NCI-H510A (cell line): ENCODE measurements at places on chromosomes 7 and 10.

DNA sequence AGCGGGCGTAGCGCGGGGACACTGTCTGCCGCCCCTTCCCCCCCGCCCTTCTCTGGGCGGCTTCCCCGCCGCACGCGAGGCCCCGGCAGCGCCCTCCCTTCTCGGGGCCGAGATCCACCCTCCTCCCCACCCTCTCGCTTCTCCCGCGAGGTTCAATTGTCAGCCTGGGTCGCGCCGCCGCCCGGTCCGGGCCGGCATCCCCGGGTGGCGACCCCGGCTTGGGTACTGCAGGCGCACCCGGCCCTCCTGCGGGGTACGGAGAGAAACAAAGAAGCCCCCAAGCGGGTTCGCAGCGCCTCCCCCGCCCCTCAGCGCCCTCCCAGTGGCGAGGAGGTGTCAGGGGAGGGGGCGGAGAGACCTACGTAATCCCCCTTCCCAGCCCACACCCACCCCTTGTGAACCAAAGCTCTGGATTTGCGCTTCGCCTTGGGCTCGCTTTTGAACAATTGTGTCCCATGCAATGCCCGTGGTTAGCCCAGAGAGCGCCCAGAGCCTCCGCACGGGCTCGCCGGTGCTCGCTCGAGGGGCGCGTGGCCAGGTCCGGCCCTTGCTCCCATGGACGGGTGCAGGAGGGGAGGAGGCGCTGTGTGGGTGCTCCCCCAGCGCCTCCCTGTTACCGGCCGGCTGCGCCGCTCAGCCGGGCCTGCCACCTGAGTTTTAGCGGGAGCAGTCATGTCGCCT, 634 bp downstream of the HECW1 start:
- DNase-seq: no peak

GRCh38 chr10:61923210-61923949, 21.9 kb downstream of the ARID5B start:
- DNase-seq: no peak

GRCh38 chr10:114749510-114749909, 72.1 kb upstream of the FHIP2A start:
- no peak for DNase-seq

DNA sequence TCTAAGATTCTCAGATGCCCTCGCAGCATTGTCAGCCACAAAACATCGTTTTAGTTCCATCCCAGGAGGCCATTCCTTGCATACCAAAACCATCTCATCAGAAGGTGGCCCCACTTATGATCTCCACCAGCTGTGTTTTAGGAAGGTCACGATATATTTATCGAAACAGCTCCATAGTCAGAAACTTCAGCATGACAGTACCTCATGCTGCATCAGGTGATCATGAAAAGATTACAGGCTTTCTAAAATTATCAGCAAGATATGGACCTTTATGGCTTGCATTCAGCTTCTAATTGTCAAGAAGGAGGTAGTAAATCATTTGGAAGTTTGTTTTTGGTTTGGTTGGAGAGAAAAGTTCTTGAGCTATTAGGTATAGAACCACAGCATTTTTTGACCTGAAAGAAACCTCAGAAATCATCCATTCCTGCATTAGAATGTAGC, 20.0 kb downstream of the JAZF1 start:
- DNase-seq: no peak

- no peak for DNase-seq
Observed at GRCh38 chr10:75619635-75620034, 188.2 kb downstream of the LRMDA start.

DNA sequence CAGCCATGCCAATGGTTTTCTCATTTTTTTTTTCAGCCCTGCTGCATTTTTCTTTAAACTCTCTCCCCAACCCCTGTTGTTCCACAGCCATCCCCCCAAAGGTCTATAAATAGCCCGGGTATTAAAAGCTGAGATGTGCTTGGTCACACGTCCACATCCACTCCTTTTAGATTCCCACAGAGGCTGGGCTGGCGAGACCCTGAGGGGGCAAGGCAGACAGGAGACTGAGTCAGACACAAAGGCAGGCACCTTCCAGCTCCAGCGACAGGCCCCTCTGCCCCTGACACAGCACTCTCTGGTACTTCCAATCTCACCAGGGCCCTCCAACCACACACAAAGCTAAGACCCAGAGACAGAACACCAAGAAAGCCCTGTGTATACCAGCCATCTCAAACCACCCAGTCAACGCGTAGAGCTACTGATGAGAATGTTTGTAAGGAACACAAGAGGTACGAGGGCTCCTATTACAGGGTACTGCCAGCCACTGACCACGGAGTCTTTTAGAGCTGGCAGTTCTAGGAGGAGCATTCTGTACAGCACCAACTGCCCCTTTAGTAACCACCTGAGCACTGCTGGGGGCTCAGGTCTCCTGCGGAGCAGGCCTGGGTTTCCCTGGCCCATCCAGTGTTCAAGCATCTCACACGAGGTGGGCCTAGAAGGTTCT, 64.2 kb upstream of the DDC start:
- no peak for DNase-seq

GRCh38 chr7:24197852-24198251, 86.1 kb upstream of the NPY start:
- DNase-seq: no peak

- no peak for DNase-seq
Observed at GRCh38 chr10:79179164-79179956, 110.6 kb downstream of the ZMIZ1 start.

- no peak for DNase-seq
Observed at GRCh38 chr7:17654940-17655339, 285.4 kb downstream of the SNX13 start.

GRCh38 chr10:52956461-52956860, 183.9 kb upstream of the MBL2 start:
- no peak for DNase-seq

DNA sequence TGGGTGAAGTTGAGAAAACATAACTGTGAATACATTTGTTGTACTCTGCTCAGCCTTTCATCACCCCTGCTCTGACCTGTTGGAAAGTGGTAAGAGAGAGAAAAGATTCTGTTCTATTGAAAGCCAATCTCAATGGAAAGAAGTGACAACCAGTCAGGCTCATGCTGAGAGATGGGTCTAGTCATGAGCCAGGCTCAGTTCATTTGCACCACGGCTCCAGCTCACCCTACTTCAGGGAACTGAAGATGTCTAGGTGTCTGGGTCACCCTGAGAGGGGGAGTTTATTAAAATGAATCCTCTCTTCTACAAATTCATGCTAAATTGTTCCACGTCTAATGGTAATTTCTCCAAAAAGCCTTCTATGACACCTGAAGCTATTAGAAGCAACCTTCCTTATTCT, 12.1 kb upstream of the FAS start:
- no peak for DNase-seq

DNA sequence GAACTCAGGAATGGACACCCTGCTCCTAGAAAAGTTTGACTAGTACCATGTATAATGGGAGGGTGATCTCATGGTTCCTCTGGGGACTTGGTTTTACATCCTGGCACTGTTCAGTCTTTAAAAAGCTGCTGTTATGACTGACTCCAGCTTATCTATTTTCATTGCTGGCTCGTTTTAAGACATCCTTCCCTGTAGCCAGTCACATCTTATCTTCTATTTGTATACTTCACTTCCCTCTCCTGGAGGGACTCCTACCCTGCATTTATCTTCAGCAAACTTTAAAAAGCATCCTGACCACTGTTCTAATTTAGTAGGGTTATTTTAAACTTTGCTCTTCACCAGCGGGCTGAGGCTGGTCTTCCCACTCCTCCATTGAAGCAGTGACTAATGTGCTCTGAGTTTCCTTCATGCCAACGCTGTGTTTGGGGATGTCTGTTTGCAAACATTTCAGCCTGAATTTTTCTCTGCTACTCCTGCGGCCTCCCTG, 72.9 kb upstream of the ARMC3 start:
- no peak for DNase-seq

DNA sequence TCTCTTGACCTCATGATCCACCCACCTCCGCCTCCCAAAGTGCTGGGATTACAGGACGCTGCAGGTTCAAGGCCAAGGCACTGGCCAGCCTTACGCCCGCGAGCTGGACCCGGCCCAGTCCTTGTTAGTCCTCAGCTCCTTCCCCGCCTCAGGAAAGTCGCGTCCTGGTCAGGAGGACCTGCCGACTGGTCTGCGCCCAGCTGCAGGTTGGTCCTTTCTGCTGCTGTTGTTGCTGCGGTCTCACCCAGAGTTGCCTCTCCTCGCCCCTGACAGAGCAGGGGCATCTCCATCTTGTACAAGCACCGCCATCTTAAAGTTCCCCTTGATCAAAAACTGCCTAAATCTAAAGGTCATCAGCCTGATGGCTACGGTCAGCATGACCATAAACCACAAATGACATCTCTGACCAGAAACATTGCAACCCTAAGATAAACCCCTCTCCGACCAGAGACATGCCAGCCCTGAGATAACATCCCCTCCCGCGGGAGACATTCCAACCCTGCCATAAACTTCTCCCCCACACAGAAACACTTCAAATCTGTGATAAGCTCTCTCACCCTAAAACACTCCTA, 13.9 kb upstream of the BMS1 start:
- DNase-seq: no peak

DNA sequence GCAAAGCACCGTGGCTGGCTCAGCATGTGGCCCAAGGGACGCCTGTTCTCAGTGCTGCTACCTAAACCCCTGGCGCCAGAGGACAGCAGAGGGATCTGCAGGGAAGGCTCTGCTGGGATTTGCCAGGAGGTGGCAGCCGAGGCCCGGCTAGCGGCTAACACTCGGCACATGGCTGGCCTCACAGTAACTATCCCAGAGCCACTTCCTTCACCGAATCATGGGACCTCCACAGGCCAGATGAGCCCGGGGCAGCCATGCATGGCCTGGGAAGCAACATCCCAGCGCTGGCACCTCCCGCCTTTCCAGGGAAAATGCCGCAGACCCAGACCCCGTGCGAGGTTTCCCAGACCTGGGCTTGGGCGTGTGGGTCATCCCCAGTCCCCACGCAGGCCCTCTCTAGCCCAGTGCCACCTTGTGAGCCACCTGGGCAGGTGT, 36.4 kb downstream of the DPYSL4 start:
- DNase-seq: no peak

DNA sequence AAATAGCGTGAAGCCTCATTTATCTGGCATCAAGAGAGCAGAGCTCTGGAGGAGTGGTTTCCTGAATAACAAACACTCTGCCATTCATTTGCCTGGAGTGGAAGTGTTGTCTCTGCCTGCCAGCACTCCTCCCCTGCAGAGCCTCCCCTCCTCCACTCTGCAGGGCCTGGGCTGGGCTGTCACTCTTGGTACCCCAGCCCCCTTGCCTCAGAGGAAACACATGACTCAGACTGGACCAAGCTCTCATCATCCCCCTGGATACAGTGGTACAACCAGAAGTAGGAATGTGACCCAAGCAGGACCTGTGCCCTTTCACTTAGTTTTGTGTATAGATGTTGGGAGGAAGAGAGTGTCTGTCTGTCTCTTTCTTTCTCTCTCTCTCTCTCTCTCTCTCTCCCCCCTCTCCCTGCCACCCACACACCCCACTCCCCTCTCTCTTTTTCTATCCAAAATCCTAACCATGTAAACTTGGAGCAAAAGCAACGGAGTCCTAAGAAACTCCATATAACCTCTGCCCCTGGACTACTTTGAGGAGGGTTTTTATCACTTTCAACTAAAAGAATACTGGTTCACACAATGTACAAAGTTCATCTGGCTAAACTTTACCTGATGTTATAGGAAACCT, 43.9 kb downstream of the DOCK4 start:
- peak; percentile 34 for DNase-seq

DNA sequence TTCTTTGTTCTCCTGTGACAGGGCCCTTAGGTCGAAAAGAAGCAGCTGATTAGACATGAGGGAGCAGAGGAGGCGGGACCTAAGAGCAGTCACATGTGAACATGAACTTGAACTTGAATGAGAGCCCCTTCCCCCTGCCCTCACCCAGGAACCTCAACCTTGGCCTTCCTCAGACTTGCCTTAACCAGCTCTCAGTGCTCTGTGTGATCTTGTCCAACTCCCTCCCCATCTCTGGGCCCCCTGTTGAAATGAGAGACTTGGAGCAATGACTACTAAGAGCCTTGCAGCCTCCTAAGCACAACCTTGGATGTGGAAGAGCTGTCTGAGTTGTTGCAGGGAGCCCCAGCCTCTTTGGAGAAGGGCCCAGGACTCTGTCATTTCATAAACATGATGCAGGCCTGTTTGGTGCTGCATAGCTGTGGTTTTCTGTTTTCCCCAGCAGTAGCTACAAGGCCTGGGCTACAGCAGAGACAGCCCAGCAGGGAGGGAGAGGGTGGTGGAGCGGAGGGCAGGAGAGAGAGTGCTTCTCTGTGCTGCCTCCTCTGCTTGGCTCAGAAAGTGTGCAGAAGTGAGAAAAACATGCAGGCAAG, 123.9 kb upstream of the ZMIZ1 start:
- DNase-seq: no peak

- DNase-seq: no peak
Observed at GRCh38 chr7:30813466-30813865, 42.2 kb downstream of the MINDY4 start.
